Right atrium auricular region (tissue), 2 donors: ENCODE measurements at places on chromosomes 16 and 17. TPM values are rescaled to one million over a fixed set of nuclear protein-coding genes. Genes with fewer than 3 reads are reported as not detected.

- H3K27ac ChIP-seq: no peak overlapping the region
- H3K27me3 ChIP-seq: no peaks in the 10 kb centered on the region
- no peaks in the 10 kb centered on the region for H3K36me3 ChIP-seq
- H3K4me3 ChIP-seq: no peak overlapping the region
- no peaks in the 10 kb centered on the region for H3K4me1 ChIP-seq
- DNase-seq: no peak
These were observed 6.6 kb upstream of the CNGB1 start for GRCh38 chr16:57977418-57978069.

DNA sequence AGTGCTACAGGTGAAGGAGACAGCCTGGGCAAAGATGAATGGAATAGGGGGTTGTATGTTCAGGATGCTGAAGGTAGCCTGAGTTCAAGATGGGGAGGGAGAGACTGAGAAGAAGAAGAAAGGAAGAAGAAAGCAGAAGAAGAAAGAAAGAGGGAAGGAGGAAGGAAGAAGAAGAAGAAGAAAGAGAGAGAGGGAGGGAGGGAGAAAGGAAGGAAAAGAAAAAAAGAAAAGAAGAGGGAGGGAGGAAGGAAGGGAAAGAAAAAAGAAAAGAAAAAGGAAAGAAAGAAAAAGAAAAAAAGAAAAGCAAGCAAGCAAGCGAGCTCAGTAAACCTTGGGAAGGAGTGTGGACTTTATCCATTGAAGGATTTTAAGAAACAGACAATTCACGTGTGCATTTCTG, 7.8 kb downstream of the CCDC42 start:
- no peak overlapping the region for H3K27ac ChIP-seq
- H3K4me3 ChIP-seq: no peak overlapping the region
- no peaks in the 10 kb centered on the region for H3K36me3 ChIP-seq
- no peaks in the 10 kb centered on the region for H3K27me3 ChIP-seq
- no peaks in the 10 kb centered on the region for H3K4me1 ChIP-seq

DNA sequence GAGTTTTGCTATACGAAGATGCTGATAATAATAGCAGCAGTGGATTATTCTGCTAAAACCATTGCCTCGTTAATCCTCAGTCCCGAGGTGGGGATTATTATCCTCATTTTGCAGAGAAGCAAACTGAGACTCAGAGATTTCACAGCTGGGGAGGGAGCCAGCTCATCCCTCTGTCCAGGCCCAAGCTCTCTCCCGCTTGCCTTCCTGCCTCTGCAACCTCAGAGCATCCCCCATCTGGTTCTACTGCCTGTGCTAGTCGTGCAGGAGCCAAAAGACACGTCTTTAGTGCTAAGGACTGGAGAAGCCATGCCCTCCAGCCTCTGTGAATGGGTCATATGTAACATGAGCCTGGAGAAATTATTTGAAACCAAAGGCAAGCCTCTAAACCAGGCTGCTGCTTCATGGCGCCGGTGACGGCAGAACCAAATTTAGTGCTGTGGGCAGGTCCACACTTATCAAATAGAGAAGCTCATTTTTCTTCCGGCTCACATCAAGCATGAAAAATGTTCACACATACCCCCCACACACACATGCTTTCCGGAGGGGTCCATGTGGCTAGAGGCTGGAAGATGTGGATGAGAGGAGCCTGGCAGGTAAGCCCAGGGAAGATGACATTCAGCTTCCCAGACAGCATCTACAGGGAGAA, 13.5 kb downstream of the MAPT start:
- H3K27me3 ChIP-seq: no peaks in the 10 kb centered on the region
- no peak overlapping the region for H3K27ac ChIP-seq
- no peak overlapping the region for H3K4me3 ChIP-seq
- peaks cover 22% of the 10 kb centered on the region for H3K4me1 ChIP-seq
- DNase-seq: no peak

DNA sequence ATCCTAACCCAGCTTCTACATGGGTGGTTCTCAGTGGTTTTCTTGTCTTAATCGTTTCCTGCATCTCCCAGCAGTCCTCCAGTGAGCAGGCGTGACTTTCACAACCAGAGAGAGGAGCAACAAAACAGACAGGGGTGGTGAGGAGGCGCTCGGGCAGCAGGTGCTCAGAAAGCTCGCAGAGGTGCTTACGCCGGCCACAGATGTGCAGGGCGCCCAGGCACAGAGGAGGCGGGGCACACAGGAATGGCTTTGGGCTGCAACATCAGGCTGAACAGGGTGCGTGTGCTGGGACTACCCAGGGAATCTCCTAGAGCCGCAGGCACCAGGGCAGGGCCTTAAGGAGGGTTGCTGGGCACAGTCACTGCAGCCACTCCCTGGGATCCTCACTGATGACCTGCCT, 32.6 kb downstream of the KLHDC4 start:
- no peak overlapping the region for H3K4me3 ChIP-seq
- DNase-seq: no peak
- peaks cover 15% of the 10 kb centered on the region for H3K36me3 ChIP-seq
- no peak overlapping the region for H3K27ac ChIP-seq
- no peaks in the 10 kb centered on the region for H3K27me3 ChIP-seq

Gene FOXF1
- total RNA-seq: 0.44 TPM
